ENCODE measurements at places on chromosomes 1 and 21.

GRCh38 chr1:6801966-6802365, 16.7 kb downstream of the CAMTA1 start:
- no peak for DNase-seq

DNA sequence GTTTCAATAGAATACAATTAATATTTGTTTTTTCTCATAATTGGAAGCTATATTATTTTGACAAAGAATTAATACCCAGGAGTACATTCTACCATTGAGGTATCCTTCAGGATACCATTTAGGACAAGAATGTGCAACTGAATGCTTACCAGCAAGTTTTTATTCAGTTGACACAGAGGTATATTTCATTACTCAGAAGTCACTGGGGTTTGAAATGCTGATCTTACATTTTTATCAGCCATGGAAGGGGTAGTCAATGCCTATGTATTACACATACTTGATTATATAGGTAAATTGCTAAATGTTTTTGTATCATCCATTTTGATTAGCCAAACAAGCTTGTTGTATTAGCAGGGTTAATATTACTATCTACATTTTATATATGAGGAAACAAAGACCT, 48.0 kb downstream of the C1orf87 start:
- DNase-seq, result no peak

DNA sequence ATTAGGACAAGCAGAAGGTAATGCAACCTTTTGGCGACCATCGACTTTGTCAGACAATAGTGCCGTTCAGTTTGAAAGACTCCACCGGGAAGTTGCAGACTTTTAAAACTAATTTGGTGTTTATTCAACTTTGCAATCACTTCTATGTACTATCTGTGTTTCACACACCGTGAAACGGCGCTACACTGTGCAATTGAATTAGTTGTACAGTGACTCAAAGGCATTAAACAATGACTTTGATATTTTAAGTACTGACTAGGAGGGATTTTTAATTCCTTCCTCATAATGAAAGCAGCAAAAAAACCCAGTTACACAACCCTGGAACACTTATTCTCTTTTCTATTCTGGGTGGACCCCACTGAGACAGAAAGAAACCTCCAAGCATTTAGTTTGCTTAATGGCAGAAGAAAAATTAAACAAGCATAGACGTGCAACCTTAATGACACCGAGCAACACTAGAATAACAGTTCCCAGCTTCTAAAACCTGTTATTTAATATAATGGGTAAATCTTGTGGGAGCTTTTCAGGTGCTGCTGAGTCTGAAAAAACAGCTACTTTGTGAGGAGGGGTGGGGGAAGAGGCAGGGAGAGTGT, 176.8 kb downstream of the LMO4 start:
- no peak for DNase-seq

- no peak for DNase-seq
Observed at GRCh38 chr1:193104502-193104906, 710 bp downstream of the GLRX2 start.

DNA sequence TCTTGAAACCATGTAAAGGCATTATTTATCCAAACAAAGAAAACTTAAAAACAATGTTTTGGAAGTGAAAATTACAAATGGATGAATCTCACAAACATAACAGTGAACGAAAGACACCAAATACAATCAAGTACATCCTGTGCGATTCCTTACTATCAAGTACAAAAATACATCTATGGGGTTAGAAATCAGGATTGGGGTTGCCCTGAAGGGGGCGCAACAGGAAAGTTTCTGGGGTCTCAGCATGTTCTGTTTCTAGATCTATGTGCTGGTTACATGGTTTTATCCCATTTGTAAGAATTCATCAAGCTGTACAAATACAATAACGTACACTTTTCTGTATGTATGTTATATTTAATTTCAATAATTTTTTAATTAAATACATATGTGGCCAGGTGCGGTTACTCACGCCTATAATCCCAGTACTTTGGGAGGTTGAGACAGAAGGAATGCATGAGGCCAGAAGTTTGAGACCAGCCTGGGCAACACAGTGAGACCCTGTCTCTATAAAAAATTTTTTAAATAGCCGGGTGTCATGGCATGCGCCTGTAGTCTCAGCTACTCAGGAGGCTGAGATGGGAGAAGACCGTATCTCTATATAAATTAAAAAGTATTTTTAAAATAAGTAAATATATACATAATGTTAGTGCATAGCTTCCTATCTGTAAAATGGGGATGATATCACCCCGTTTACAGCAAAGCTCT, 121.5 kb upstream of the SOD1 start:
- no peak for DNase-seq

DNA sequence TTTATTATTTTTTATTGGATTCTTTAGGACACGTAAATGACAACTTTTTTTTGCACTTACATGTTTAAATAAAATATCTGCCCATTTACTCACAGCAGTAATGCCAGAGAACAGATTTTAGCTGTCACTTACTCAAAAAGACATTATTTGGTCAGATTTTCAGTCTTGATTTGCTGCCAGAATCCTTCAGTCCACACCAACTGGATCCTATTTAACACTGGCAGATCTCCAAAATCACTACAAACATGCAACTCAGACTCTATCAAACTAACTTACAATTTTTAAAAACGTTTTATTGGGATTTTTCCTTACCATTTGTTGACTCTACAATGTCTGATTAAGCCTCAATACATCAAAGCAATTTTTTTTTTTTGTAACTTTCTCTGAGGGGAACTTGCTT, 11.1 kb downstream of the ATP6V1G3 start:
- DNase-seq, result no peak

- no peak for DNase-seq
Observed at GRCh38 chr1:240644732-240645131, 32.8 kb upstream of the GREM2 start.

DNA sequence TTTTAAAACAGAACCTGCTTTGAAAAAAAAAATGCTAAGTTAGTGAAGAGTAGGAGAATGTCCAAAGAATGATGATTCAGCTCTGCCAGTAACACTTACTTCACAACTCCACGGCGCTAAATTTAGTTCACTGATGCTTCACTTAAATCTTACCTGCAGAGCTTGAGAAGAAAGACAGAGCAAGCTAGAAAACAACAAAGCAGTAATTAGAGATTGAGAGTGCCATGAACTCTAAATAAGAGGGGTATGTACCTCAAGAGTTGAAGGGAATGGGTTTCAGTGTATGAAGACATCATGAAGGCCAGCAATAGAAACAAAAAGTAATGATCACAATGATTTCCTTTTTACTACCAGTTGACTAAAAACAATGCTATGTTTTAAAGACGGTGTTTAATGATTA, 32.8 kb downstream of the EPRS1 start:
- DNase-seq, result no peak

GRCh38 chr1:30977105-30977504, 68.5 kb upstream of the SDC3 start:
- no peak for DNase-seq

All from kidney epithelial cell (primary cell).